Foreskin fibroblast (primary cell): ENCODE measurements at places on chromosomes 5 and 9.

DNA sequence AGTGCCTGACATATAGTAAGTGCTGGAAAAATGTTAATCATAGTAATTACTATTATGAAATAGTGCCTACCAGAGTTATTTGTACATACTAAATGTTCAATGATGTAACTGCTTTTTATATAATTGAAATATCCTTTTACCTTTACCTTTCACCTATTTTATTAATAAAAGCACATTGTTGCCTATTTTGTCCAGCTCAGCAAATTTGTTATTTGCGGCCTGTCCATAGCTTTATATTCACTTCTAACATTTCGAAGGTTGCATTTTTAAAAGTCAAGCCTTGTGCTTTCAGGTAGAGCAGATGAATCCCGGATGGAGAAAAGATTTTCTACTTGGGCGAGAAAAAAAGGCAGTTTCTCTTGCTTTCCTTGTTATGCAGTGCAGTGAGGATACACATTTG is 119.3 kb downstream of the TLE1 start:
- DNase-seq = no peak

DNA sequence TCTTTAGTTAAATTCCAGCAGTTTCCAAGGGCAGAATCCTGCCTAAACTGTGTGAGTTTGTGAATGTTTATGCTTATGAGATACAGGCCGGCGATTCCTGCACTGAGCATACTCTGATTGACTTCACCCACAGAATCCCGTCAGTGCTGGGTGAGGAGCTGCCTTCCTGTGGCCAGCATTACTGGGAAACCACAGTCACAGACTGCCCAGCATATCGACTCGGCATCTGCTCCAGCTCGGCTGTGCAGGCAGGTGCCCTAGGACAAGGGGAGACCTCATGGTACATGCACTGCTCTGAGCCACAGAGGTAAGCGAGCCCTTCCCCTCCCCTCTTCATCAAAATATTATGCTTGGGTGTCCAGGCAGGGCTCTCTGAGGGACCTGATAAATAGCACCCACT is 103.7 kb downstream of the CMYA5 start:
- DNase-seq = no peak

DNA sequence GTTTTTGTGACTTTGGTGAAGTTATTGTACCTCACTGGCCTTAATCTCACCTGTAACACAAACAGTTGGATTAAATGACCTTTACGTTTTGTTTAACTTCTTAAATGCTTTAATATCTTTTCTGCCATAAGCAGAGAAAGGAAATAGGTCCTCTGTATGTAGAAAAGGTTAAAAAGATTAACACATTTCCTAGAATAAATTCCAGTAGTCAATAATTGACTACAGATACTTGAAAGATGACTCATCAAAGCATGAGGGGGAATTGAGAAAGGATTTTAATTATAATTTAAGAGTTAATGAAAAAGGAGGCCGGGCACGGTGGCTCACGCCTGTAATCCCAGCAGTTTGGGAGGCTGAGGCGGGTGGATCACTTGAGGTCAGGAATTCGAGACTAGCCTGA is 35.8 kb upstream of the CMYA5 start:
- DNase-seq = no peak

DNA sequence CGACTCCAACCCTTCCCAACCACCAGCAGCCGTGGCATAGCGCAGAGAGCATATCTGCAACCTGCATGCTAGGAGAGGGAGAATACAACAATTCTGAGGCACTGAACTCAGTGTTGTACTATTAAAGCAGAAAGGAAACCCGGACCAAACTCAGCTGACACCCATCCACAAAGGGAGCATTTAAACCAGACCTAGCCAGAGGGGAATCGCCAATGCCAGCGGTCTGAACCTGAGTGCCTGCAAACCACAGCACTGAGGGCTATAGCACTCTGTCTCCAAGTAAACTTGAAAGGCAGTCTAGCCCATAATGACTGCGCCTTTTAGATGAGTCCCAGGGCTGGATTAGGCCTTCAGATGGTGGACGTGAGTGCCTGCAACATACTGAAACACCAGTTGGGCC is 494.4 kb upstream of the PTPRD start:
- DNase-seq = no peak

GRCh38 chr9:127608104-127608966 is 3.7 kb upstream of the STXBP1 start:
- DNase-seq = no peak

DNA sequence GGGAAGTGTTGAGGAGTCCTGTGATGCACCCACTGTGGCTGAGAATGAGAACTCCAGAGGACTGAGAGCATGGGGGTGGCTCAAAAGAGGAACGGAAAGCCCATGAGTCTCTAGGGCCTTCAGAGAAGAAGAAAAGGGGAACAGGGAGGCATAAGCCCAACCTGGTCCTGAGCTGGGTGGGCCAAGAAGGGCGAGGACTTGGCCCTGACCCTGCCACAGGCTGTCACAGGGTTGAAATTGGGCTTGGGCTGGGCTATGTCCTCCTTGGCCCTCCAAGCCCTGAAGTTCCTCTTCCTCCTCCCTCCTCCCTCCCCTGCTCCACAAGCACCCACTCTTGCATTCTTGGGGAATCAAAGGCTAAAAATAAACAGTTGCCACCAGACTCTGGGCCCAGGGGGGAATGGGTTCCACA is 49.3 kb upstream of the PPARGC1B start:
- DNase-seq = no peak
